Spleen (tissue), 13 donors: ENCODE measurements at places on chromosomes 6 and 20.

DNA sequence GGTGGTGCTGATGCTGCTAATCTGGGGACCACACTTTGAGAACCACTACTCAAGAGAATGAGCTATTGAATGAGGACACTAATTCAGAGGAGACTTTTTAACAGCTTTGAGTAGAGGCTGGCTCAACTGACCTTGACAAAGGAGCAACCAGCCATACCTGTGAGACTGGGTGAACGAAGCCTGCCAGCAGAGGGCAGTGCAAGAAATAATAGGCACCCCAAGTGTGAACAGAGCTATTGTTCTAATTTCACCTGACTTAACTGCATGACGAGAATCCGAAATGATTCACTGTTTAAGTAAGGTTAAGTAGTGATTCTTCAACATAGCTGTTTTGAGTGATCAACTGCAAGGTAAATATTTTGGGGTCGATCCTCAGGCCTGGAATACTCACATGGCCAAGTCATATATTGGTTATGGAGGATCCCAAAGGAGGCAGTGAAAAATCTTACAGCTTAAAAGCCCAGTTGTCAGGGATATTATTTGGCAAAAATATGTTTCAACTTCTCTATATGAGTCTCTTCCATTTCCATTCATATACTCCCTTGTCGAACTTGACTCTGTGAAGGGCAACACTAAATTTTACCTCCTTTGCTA lies 550.5 kb upstream of the MARCKS start:
- DNase-seq: peak; percentile 86

DNA sequence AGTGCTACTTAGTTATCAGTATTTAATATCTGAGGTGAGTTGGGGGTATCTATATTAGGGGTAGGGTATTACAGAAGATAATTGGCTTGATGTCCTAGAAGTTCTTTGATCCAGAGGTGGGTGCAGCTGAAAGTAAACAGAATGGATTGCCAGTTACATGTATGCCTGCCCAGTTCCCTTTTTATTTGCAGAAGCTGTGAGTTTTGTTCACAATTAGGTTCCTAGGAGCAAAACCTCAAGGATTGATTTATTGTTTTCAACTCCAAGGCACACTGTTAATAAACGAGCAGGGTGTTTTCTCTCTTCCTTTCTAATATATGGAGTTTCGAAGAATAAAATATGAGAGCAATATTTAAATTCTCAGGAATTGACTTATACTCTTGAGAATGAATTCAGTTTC lies 129.0 kb downstream of the SULF2 start:
- DNase-seq: no peak

DNA sequence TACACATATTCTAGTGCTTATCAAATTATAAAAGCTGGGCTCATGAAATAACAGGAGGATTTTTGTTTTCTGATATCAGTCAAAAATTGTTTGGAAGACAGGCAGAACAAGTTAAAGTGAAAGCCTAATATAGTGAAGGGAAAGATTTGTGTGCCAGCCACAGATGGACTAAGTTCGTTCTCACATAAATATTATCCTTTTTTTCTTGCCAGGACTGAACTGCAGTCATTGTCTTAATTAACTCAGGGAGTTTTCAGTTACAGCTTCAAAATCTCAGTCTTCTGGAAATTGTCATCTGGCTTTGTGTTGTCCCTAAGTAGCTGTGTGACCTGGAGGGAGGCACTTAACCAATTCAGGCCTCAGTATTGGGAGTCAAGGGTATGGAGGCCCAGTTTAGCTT lies 40.7 kb downstream of the PLCB4 start:
- DNase-seq: no peak

- no peak for DNase-seq
Observed at GRCh38 chr20:10553326-10553984, 118.3 kb downstream of the SLX4IP start.

- no peak for DNase-seq
Observed at GRCh38 chr6:104788400-104788799, 71.3 kb downstream of the HACE1 start.

DNA sequence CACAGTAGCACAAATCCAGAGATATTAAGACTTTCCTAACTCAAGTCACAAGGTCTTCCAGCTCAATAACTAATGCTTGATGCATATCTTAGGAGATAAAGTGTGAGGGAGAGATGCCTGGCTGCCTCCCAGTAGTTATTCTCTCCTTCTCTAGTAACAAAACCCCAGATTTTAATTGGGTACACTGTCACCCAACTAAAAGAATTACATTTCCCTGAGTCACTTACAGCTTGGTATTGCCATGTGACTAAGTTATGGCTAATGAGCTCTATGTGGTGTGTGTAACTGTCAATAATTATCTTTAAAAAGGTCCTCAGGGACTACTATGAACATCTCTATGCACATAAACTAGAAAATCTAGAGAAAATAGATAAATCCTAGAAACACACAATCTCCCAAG lies 32.0 kb downstream of the KIF6 start:
- no peak for DNase-seq

DNA sequence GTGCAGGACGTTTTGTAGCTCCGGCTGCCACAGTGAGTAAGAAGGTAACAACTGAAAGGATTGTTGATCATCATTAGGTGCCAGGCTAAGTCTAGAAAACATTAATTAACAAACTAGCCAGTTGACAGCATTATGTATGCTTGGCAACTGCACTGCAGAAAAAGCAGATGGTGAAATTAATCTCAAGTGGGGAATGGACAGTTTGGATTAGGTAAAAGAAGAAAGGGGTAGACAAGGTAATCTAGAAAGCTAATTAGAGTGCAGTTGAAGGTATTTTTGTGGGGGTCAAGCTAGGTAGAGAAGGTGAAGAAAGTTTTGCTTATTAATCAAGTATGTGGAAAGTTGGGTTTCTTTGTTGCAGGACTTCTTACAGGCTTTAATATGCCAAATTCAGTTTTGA lies 69.7 kb upstream of the HINT3 start:
- DNase-seq: no peak

DNA sequence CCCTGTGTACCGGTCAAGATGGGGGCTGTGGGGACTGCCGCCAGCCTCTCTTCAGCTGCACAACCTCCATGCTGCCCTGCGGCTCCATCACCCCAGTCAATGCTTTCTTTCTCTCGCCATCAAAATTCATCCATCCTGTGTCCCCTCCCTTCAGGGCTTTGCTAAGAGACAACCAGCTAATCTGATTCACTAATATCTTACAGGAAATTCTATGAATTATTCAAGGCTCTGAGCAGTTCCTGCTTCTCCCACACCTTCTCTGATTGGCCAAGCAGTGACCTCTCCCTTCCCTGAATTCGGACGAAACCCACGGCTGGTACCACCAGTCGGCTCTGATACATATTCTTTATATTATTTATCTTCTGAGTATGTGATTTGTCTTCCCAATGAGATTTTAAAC lies 13.8 kb downstream of the ITPR3 start:
- no peak for DNase-seq

DNA sequence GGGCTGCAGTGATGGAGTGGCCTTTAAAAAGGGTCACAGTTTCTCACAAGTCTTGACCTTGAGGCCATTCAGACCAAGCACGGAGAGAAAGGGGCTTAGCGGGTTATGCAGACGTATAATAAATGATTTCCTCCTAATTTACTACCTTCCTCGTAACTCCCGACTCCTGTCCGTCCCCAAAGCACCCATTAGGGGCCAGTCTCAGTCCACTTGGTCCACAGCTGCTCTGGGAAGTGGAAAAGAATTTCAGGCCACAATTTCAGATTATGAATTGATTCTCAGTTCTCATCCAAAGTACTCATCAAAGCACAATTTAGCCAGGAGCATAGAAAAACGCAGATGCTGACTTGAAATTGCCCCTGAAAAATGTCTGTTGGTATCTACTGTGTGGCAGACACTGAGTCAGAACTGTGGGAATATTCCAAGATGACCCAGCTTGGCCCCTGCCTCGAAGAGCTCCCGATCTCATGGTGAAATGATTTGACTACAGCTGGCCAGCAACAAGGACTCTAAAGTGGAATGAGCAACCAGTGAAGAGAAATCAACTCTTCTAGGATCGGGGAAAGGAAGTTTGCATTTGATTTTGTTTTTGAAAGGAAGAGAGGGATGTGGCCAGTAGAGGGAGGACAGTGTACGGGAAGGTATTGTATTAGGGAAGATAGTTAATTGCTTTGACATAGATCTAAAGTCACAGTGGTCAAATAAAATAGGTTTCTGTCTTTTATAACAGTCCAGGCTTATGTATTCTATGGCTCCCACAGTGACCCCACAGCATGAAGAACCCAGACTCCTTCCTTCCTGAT lies 15.2 kb upstream of the STK35 start:
- no peak for DNase-seq

DNA sequence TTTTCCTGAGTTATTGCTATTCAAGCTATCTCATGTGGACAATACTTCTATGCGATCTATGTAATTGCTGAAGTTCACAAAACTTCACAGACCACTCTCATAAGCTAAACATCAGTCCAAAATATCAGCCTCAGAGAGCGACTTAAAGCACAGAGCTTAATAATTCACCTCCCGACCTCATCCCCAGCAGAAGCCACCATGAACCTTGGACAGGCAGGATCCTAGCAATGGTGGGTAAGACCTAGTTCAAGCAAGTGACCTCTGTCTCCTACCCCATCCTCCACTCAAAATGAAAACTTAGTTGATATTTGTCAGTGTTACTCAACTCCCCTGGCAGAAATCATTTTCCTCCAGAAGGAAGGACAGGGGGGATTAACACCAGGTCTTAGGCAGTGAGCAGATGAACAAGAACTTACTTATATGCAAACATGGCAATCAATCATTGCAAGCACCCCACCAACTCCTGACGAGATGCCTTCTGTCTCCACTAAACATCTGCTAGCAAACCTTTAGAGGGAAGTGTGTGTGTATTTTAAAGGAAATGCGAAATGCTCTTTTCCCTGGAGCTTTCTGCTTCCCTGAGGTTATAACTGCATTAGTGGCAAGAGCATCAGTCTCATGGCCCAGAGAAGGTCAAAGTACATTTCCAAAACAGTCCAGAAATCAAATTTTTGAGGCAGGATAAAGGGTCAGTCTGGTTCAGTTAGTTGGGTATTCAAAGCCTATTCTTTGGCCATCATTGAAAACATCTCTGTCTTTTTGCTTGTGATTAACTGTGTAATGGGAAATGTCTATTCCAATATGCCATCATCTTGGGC lies 90.0 kb downstream of the SLC22A23 start:
- DNase-seq: no peak

DNA sequence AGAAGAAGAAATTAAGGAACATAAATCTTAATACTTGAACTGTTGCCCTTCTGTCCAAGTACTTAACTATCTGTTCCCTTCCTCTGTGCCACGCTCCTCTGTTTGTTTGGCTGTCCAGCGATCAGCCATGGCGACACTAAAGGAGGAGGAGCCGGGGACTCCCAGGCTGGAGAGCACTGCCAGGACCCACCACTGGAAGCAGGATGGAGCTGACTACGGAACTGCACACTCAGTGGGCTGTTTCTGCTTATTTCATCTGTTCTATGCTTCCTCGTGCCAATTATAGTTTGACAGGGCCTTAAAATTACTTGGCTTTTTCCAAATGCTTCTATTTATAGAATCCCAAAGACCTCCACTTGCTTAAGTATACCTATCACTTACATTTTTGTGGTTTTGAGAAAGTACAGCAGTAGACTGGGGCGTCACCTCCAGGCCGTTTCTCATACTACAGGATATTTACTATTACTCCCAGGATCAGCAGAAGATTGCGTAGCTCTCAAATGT lies 17.1 kb downstream of the IRF4 start:
- DNase-seq: no peak

GRCh38 chr6:165300422-165300936 lies 8.9 kb downstream of the C6orf118 start:
- no peak for DNase-seq

DNA sequence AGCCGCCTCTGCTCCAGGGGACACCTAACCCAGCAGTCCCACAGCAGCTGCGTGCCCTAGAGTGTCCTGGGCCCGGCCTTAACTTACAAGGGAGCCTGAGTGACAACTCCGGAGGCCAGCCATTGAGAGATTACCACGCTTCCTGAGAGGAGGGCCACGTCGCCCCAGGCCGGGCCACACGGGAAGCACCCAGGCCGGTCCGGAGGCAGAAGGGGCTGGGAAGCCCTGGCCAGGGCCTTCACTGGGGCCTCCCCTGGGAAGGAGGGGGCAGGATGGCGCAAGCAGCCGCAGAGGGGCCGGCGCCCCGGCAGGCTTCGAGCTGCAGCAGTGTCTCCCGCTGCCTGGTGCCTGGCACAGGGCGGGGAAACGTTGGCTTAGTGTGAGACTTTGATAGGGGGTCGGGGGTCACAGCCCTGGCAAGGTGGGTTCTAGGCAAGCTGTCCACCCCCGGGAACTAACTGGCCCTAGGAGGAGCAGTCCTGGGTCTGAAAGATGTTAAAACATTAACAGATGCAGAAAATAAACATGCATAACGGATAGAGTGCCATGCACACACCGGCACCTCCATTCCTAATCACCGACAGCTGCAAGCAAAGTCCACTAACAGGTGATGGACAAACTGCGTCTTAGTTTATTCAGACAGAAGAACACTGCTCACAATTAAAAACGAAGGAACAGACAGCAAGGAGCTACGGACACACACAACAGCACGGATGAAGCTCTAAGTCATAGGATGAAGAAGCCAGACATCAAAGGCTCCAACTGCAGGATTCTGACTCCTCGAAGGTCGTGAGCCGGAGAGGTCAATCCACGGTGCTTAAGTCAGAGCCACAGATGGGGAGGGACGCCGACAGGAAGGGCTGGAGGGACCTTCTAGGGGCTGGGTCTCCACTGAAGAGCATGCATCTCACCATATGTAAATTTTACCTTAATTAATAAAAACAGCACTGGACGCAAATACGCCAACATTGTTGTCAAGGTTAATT lies 17.4 kb downstream of the CHRNA4 start:
- peak; percentile 63 for DNase-seq

DNA sequence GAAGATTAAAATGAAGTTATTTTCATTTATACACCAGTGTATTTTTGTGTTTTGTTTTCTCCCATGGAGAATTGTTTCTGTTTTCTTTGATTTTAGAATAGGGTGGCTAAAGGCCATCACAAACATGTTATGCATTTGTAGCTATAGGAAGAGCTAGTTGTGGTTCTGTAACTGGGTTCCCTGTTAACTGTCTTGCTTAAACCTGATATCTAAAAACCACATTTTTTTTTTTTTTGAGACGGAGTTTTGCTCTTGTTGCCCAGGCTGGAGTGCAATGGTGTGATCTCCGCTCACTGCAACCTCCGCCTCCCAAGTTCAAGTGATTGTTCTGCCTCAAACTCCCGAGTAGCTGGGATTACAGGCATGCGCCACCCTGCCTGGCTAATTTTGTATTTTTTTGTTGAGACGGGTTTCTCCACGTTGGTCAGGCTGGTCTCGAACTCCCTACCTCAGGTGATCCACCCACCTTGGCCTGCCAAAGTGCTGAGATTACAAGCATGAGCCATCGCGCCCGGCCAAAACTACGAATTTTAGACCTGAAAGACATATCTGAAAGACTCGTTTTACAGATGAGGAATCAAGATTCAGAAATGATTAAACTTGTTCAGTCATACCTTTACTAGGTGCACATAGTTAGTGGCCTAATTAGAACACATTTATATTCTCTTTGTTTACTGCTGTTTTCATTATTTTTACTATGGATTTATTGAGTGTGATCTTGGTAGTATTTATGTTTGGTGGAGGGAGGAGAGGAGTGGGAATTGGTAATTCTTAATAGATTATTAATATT lies 18.0 kb downstream of the SCAF8 start:
- DNase-seq: no peak

- no peak for DNase-seq
Observed at GRCh38 chr6:155078331-155078745, 83.2 kb downstream of the TIAM2 start.
